ENCODE measurements at places on chromosomes 7 and 10.

- DNase-seq = peak; percentile 85
Measured at GRCh38 chr10:43396928-43397624, 11.9 kb downstream of the HNRNPF start.

GRCh38 chr7:155665957-155666287, 21.5 kb downstream of the RBM33 start:
- DNase-seq = no peak

GRCh38 chr7:3956949-3957348, 655.9 kb downstream of the SDK1 start:
- no peak for DNase-seq

DNA sequence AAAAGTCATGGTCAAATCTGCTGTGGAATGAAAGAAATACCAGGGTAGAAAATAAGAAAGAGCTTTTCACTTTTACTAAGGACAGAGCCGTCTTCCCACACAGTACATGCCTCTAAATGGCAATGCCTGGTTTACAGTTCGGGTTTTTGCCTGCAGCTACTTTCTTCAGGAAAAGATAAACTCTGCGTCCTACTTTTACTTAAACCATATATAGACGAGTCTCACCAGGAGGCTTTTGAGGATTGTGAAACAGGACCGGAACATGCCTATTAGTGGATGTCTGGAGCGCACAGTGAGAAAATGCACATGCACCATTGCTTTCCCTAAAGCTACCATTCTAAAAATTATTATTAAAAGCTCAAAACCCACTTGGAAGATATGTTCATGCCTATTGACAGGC, 70.5 kb downstream of the KLF6 start:
- no peak for DNase-seq

DNA sequence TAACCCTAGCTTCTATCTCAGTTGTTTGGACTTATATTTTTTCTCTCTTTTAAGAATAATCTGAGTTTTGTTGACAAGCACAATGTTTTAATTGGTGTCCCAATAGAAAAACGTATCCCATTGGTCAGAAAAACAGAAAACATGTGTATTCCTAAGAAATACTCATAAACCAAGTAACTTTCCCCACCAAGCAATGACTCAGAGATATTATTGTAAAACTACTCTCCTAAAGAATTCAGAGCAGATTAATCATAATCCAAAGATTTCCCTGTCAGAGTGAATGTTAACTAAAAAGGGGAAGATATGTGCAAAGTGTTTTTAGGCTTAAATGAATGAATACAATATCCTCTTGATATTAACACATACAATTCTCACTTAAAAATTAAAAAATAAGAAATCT, 29.4 kb upstream of the MBL2 start:
- no peak for DNase-seq

DNA sequence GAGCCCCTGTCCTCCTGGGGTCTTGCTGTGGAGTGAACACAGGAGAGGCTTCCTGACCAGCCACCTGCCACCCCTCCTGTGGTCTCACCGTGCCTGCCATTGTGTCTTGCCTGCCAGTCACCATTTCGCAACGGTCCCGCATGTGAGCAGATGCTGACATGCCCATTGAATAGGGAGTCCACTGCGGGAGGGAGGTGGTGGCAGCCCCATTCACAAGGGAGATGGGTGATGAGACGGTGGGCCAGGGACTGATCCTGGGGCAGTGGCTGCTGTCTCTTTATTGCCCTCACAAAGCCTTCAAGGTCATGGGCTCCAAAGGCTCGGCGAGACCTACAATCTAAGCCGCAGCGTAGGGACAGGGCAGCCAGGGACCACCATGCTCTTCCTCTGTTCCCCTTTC, 76.0 kb upstream of the NPTX2 start:
- no peak for DNase-seq

DNA sequence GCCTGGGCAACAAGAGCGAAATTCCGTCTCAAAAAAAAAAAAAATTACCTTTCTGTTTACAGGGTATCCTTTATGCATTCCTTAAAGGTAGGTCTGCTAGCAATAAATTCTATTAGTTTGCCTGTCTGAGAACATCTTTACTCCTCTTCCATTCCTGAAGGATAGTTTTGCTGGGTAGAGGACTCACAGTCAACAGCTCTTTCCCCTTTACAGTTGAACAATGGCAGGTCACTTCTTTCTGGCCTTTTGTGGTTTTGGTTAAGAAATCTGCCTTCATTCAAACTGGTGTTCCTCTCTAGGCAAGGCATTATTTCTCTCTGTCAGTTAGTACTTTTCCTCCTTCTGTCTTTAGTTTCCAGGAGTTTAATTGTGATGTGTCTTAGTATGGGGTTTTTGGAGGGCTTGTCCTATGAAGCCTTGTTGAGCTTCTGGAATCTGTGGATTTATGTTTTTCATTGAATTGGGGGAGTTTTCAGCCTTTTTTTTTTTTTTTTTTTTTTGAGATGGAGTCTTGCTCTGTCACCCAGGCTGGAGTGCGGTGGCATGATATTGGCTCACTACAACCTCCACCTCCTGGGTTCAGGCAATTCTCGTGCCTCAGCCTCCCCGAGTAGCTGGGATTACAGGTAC, 4.8 kb upstream of the DNAAF5 start:
- DNase-seq = no peak

GRCh38 chr10:97463363-97464132, 17.6 kb downstream of the ZDHHC16 start:
- no peak for DNase-seq

GRCh38 chr10:99854860-99855259, 72.4 kb downstream of the ABCC2 start:
- no peak for DNase-seq

- no peak for DNase-seq
Measured at GRCh38 chr10:3060481-3060889, 6.9 kb upstream of the PFKP start.

DNA sequence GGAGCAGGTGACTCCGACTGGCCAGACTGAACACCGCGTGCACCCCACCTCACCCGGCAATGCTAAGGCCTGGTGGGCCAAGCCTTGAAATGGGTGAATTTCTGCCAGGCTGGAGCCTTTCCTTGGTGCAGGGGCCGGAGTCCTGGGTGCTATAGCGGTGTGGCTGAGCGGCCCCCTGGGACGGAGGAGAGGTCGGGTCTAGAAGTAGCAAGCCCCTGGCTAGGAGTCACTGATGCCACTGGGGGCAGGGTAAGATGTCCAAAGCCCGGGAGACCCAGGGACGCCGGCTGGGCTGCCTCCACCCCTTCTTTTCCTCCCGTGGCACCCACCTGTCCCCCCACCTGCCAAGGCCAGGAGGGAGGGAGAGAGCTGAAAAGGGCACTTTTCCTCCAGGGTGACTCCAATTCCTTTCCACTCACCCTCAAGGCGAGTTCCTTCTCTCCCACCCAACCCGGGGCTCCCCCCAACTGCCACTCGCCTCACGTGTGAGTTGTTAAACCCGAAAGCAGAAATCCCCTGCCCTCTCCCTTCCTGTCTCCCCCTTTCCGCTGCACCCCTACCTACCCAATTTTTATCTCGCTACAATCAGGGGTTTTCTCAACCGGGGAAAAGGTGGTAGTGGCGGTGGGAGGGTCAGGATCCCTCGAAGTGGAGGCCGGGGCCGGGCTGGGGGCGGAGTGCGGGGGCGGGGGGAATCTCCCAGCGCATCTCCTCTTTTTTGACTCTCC, 6.0 kb upstream of the GATA3 start:
- DNase-seq = no peak

GRCh38 chr10:115092555-115093285, 445 bp upstream of the ATRNL1 start:
- peak; percentile 13 for DNase-seq

DNA sequence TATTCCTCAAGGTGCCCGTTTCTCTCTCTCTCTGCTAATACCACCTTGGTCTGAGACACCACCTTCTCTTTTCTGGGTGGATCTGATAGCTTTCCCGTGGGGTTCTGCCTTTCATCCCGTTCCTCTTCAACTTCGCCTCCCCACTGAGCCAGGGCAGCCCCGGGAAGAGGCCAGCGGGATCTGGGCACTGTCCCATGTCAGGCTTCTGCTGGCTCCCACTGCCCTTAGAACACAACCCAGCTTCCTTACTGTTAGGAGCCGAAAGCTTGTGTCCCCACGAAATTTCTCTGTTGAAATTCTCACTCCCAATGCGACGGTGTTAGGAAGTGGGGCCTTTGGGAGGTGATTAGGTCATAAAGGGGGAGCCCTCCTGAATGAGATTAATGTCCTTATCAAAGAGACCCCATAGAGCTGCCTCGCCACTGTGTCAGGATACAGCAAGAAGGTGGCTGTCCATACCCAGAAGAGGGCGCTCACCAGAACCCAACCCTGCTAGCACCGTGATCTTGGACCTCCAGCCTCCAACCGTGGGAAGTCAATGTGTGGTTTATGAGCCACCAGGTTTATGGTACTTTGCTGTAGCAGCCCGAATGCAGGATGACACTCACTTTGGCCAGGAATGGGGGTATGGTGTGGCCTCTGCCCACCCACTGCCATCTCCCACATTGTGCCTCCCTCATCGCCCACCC, 79.2 kb downstream of the CAMK1D start:
- DNase-seq = no peak

GRCh38 chr10:59085054-59085453, 91.4 kb upstream of the PHYHIPL start:
- DNase-seq = no peak
